Glomerular endothelial cell (primary cell): ENCODE measurements at places on chromosomes 16 and 17.
A peak's percentile ranks its signal among the peaks of the same experiment; 100 is the strongest.

DNA sequence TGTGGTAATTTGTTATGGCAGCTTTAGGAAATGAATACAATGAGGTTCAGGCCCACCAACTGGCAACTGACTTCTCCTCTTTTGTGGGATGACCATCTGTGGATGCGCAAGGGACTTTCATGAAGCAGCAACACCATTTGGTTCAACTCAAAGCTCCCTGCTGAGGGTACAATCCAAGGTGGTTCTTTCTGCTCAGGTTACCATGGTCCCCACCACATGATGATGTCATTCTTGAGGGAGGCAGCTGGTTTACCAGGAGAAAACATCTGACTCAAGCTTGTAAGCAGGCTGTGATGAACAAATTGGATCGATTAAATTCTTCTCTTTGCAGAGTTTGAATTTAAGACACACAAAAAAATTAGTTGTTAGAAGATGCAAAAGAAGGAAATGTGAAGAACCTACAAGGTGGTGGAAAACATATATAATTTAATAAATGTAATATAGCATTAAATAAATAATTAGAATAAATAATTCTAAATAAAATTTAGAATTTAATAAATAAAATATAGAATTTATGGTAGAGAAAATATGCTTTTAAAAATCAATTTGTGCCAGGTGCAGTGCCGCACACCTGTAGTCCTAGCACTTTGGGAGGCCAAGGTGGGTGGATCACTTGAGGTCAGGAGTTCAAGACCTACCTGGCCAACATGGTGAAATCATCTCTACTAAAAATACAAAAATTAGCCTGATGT lies 67.6 kb upstream of the ANKFN1 start:
- DNase-seq = no peak

DNA sequence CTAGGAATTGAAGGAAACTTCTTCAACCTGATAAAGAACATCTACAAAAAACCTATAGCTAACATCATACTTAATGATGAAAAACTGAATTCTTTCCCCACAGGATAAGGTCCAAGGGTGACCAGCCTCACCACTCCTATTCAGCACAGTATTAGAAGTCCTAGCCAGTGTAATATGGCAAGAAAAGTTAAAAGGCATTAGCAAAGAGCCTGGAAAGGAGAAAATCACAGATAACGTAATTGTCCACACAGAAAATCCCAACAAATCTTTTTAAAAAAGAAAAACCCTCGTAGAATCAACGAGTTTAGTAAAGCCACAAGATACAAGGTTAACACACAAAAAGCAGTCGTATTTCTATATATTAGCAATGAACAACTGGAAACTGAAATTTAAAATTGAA lies 37.8 kb downstream of the MEAK7 start:
- no peak for DNase-seq

GRCh38 chr16:4260360-4260759 lies 12.5 kb downstream of the TFAP4 start:
- no peak for DNase-seq

DNA sequence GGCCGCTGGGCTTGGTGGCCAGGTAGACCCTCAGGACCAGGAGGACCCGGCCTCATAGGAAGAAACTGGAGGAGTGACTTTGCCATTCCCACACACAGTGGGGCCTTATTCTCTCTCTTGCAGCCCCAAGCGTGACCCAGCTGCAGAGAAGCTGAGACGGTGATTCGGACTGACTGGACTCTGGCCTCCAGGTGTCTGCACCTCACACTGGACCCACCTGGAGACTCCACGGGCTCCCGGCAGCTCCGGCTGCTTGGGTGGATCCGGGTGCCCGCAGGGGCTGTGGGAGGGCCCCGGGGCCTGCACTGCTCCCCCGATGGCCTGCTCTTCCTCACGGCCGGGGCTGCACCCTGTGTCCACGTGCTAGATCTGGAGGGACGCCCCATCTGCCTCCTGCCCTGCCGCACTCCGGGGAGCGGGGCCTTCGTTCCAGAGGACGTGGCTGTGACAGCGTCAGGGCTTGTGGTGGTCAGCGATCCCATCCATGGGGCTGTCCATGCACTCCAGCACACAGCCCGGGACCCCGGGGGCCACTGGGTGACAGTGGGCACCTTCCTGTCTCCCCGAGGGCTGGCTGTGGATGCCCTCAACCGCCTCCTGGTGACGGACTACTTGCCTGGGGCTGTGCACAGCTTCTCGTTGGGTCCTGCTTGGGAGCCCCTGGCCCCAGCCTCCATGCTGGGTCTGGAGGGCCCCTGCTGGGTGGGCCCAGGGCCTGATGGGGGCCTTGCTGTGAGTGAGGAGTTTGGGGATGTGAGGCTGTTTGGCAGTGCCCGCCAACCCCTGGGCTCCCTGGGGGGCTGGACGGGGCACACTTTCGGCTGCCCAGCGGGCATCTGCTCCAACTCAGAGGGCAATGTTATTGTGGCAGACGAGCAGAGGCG lies 810 bp downstream of the NHLRC4 start:
- DNase-seq = no peak

GRCh38 chr16:48361012-48361411 lies 24.2 kb downstream of the SIAH1 start:
- no peak for DNase-seq

DNA sequence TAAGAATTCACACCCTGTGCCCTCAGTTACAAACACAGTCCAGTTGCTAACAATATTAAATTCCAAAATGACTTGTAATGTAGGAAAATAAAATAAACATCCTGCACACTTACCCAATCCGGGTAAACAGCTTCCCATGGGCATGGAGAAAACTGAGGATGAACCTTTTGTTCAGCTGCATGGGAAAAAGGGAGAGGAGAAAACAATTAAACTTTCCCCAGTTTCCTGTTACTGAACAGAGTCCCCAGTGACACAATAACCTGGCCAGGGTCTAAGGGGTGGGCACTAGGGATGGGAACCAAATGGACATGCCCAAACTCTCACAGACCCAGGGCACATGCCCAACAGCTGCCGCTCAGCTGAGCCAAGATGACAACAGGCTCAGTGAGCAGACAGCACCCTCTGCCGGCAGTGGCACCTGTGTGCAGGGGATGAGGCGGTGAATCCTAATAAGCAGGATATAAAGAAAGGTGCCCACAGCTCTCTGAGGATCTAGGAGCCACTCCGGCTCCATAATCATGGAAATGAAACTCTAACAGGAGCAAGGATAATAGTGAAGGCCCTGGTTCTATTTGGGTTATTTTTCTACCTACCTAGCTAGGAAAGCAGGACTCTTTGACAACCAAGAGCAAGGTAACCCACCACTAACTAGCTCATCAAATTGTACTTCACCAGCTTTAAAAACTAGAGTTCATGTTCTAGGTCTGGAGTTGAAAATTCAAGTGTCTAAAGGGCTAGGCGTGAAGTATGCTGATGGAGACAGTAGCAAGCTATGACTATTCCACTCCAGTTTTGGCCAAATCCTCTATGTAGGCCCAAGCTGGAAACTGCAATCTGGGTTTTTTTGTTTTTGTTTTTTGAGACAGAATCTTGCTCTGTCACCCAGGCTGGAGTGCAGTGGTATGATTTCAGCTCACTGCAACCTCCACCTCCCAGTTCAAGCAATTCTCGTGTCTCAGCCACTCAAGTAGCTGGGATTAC lies 58.8 kb downstream of the SMG6 start:
- DNase-seq = peak; percentile 61

GRCh38 chr17:42561897-42562387 lies at the start of gene COASY:
Gene COASY (plus strand): TSS chr17:42562148. CDS start chr17:42562623, 475 bp downstream.
- DNase-seq = peak; percentile 96

GRCh38 chr16:25014500-25015147 lies 545 bp downstream of the ARHGAP17 start:
- no peak for DNase-seq

DNA sequence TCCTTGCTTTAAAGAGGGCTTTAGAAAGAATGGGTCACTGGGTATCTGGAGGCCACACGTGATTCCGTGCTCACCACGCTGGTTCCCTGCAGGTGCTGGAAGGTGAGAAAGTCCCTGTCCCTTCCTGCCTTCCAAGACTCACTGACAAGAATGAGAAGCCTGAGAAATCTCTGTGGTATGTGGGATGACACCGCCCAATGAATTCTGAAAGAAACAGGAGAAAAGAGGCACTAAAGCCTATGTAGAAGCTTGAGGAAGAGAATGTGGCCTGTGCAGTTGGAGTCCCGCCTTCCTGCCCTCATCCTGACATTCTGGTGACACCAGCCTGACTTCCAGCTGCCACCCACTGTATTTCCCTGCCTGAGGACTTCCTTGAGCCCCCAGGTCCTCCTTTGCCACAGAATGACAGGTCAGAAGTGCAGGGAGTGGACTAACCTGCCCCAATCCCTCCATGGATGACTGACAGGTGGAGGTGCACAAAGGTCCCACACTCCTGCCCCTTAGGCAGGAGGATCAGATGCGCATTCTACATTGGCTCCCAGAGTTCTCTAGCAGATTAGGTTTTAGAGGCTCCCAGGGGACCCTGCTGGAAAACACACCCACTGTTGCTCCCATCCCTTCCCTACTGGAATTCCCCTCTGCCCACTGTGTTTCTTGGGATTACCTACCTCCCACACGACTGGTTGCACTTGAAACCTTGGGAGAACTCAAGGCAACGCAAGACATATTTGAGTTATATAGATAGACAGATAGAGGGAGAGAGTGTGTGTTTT lies 38.6 kb upstream of the TENT4B start:
- DNase-seq = no peak

DNA sequence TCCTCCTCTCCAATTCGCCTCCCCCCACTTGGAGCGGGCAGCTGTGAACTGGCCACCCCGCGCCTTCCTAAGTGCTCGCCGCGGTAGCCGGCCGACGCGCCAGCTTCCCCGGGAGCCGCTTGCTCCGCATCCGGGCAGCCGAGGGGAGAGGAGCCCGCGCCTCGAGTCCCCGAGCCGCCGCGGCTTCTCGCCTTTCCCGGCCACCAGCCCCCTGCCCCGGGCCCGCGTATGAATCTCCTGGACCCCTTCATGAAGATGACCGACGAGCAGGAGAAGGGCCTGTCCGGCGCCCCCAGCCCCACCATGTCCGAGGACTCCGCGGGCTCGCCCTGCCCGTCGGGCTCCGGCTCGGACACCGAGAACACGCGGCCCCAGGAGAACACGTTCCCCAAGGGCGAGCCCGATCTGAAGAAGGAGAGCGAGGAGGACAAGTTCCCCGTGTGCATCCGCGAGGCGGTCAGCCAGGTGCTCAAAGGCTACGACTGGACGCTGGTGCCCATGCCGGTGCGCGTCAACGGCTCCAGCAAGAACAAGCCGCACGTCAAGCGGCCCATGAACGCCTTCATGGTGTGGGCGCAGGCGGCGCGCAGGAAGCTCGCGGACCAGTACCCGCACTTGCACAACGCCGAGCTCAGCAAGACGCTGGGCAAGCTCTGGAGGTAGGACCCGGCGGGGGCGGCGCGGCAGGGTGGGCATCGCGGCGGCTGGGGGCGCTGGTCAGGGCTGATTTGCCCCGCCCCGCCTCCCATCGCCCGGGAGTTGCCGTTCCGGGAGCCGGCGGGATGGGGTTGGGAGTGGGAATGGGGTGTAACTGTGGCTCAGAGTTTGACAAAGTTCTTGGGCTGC lies 567 bp downstream of the SOX9 start:
- DNase-seq = no peak

DNA sequence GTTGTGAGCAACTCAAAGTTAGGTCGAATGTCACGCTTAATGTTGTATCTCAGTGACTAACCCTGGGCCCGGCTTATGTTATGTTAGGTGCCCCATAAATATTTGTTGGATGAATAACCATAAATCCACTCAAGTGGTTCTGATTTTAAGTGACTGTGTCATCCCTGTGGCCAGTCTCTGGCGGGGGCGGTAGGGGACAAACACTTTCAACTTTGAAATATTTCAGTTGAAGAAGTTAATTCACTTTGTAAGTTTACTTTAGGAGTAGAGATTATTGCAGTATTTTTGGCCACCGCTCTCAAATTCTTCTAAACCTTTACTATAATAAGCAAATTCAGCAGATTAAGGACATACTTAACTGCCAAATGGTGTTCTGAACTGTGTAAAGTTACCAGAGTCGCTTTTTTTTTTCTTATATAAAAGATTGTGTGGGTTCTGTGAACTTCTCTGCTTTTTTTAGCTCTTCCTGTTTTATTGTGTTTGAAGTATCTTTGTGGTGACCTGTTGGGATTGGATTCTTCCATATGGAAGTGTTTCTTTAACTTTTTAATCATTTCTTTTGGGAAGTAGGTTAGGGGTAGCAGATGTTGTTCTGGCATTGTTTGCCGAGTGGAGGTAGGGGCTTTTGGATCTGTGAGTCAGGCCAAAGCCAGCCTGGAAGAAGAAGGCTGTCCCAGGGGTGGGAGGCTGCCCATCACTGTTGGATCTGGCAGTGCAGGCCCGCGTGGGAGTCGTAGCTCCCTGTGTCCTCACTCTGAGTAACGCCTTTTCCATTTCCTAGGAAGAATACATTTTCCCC lies 61.4 kb upstream of the TBX2 start:
- DNase-seq = no peak

- no peak for DNase-seq
These were observed 32.8 kb downstream of the RNF157 start for GRCh38 chr17:76207275-76208059.

DNA sequence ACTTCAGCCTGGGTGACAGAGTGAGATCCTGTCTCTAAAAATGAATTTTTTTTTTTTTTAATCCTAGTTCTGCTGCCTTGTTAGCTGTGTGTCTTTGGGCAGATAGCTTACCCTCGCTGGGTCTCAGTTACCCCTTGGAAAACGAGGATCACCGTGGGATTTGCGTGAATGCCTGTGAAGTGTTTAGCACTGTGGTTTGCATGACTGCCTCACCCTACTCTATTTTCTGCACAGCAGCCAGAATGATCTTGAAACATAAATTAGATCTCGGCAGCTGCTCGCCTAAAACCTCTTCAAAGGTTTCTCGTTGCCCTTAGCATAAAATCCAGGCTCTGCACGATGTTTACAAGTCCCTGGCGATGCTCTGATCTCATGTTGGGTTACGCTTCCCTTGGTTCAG lies 71.2 kb upstream of the GRIN2A start:
- DNase-seq = no peak

DNA sequence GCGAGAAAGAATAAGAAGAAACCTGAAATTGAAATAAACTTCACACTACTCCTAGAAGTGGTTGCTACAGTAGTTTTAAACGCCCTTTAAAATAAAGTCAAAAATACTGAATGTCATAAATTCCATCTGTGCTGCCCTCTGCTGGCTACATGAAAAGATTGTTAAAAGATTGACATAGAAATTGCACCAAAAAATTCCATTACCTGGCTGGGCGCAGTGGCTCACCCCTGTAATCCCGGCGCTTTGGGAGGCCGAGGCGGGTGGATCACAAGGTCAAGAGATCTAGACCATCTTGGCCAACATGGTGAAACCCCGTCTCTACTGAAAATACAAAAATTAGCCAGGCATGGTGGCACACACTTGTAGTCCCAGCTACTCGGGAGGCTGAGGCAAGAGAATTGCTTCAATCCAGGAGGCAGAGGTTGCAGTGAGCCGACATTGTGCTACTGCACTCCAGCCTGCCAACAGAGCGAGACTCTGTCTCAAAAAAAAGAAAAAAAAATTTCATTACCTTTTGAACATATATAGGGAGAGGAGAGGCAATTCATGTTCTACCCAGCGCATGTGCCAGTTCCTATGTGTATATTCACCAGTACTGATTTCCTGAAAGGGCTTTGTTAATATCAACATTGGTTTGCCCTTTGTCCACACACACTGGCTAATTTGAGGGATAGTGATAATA lies 36.5 kb downstream of the CYTH1 start:
- no peak for DNase-seq

GRCh38 chr16:31270795-31271194 lies 11.0 kb downstream of the ITGAM start:
- no peak for DNase-seq

- no peak for DNase-seq
These were observed 10.4 kb downstream of the CPPED1 start for GRCh38 chr16:12793120-12793864.
